T-cell (primary cell): ENCODE measurements at places on chromosomes 11 and 22.
A peak's percentile ranks its signal among the peaks of the same experiment; 100 is the strongest.

GRCh38 chr11:111635706-111636045 lies 33.4 kb downstream of the SIK2 start:
- H3K4me3 ChIP-seq: no peak overlapping the region
- H3K4me1 ChIP-seq: peaks cover 4% of the 10 kb centered on the region
- H3K27ac ChIP-seq: no peak overlapping the region
- no peaks in the 10 kb centered on the region for H3K27me3 ChIP-seq
- no peaks in the 10 kb centered on the region for H3K36me3 ChIP-seq
- no peak for DNase-seq

DNA sequence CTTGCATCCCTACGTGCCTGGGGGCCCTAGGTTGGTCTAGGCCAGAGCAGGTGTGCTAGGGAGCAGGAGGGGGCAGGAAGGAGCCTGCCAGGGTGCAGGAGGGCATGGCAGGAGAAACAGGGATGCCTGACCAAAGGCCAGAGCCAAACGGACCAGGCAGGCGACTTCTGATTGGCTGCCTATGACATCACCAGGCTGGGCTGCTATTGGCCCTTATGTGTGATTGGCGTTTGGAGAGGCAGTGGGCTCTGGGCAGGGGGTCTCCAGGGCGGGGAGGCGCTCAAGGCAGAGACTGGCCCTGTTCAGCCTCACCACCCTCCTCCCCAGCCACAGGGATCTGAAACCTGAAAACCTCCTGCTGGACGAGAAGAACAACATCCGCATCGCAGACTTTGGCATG lies 44.4 kb downstream of the MOB2 start:
- no peak overlapping the region for H3K4me3 ChIP-seq
- no peak for DNase-seq
- H3K4me1 ChIP-seq: no peaks in the 10 kb centered on the region
- H3K27me3 ChIP-seq: peaks cover 21% of the 10 kb centered on the region
- H3K27ac ChIP-seq: no peak overlapping the region

DNA sequence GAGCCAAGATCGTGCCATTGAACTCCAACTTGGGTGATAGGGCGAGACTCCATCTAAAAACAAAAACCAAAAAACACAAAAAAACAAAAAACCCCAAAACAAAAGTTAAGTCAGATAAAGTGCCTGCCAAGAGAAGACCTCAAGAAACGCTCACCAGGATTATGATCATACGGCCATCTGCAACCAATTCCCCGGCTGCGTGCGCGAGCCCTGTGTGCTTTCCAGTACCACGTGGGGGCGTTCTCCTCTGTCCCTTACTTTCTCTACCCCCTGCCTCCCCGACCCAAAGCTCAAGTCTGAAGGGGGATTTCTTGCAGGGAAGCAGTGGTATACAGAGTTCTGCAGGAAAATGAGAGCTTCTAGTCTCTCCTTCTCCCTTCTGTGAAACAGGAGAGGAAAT lies 10.5 kb upstream of the RPS19BP1 start:
- no peaks in the 10 kb centered on the region for H3K4me1 ChIP-seq
- H3K27ac ChIP-seq: no peak overlapping the region
- peaks cover 42% of the 10 kb centered on the region for H3K27me3 ChIP-seq
- no peak overlapping the region for H3K4me3 ChIP-seq
- no peak for DNase-seq

DNA sequence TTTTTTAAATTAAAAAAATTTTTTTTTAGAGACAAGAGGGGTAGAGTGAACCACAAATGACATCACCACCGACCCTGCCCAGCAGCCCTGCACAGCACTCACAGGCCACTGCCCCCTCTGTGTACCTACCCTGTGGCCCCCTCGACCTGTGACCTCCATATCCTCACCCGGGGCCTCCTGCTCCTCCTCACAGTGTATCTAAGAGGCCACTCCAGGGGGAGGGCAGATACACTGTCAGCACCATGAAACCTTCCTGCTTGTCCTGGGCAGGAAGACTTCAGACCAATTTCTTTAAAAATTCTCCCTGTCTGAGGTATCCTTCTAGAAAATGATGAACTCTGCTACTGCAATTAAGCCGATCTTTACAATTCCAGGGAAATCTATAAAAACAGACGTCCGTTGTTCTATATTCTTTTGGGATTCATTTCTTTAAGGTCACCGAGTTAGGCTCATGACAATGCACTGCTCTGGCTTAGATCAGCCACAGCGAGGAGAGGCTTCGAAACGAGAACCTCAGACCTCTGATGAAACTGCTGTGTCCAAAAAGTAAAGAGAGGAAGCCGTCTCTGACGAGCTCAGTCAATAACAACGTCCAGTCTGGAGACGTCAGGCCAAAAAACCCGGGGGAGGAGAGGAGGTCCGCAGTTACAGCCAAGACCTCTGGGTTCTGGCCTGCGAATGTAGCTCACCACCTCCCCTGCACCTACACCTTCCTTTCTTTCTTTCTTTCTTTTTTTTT lies 17.5 kb downstream of the NFAM1 start:
- no peaks in the 10 kb centered on the region for H3K27me3 ChIP-seq
- H3K36me3 ChIP-seq: no peaks in the 10 kb centered on the region
- DNase-seq: no peak
- H3K4me3 ChIP-seq: no peak overlapping the region
- H3K27ac ChIP-seq: no peak overlapping the region

DNA sequence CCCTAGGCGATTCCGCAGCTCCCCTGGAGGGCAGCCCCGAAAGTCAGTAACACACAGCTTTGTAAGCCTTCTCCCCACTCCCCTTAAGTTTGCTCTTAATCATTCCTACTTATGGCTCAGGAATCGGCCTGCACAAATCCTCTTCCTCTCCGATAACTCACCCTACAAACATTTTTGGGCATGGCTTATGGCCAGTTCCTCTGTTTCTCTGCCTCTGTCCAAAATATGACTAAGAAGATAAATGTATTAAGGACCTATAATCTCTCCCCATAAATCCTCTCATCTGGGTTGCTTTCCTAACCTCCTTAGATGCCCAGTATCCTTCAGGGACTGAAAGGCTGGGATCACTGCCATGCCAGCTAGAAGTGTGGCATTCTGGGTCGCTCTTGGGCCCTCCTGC lies 41.0 kb downstream of the PAMR1 start:
- H3K27ac ChIP-seq: no peak overlapping the region
- DNase-seq: no peak
- H3K27me3 ChIP-seq: peaks cover 17% of the 10 kb centered on the region
- H3K4me1 ChIP-seq: no peaks in the 10 kb centered on the region
- no peaks in the 10 kb centered on the region for H3K36me3 ChIP-seq

DNA sequence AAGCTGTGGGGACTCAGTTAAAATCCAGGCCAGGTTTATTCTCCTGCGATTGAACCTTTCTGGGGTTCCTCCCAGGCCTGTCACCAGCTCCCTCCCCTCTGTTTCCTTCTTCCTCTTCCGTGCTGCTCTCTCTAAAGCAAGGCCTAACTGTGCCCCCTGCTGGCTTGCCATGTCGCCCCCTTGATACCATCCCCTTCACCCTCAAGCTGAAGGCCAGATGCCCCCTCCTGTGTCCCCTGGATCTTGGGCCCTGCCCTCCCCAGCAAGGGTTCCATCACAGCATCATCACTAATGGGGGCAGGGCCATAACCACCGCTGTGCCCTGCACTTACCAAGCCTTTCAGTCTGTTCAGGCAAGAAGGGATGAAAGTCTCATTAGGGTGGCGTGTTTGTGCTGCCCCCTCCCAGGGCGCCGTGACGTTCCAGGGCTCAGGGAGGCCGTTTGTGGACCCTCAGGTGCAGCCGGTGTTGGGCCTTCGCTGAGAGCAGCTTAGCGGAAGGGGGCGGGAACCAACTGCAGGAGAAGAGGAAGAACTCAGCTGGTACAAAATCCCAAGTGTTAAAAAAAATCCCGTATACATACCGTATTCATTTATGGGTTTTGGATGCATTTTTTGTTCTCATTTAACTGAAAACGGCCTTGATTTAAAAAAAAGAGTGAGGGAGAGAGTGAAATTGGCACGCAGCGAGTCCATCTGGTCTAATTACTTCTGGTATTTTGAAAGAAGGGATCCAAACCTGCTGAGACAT lies 69.9 kb downstream of the MPPED1 start:
- H3K27me3 ChIP-seq: no peaks in the 10 kb centered on the region
- H3K4me3 ChIP-seq: peak overlapping the region; percentile 24
- no peak for DNase-seq
- peak overlapping the region; percentile 53 for H3K27ac ChIP-seq

- no peaks in the 10 kb centered on the region for H3K36me3 ChIP-seq
- H3K4me1 ChIP-seq: no peaks in the 10 kb centered on the region
- no peak for DNase-seq
- no peaks in the 10 kb centered on the region for H3K27me3 ChIP-seq
Observed at GRCh38 chr11:40354121-40354520, 1105.3 kb downstream of the LRRC4C start.

- no peak for DNase-seq
- H3K36me3 ChIP-seq: no peaks in the 10 kb centered on the region
- no peaks in the 10 kb centered on the region for H3K4me1 ChIP-seq
- H3K27me3 ChIP-seq: no peaks in the 10 kb centered on the region
- H3K4me3 ChIP-seq: no peak overlapping the region
Observed at GRCh38 chr22:17891481-17892167, 117.4 kb upstream of the BID start.
